ENCODE measurements at places on chromosomes 1 and 21. TPM values are rescaled to one million over a fixed set of nuclear protein-coding genes. Genes with fewer than 3 reads are reported as not detected.

IFT25 gene
- 27.6 TPM for total RNA-seq

ZNHIT6 gene
- 15.5 TPM for total RNA-seq

ATP5PB gene
- 162 TPM for total RNA-seq

FASLG gene
- total RNA-seq: not detected

SIPA1L2 gene
- 12.6 TPM for total RNA-seq

C4BPA gene
- total RNA-seq: not detected

AMY2A gene
- total RNA-seq: not detected

RNF186 gene
- total RNA-seq: not detected

Measured in fibroblast of lung (primary cell).